Left hindlimb (tissue), 1 donor: ENCODE measurements at places on chromosomes 5 and 9.

- no peak for DNase-seq
Observed at GRCh38 chr9:72534931-72535330, 13.5 kb downstream of the TMC1 start.

GRCh38 chr5:1788200-1788599 is 11.4 kb downstream of the MRPL36 start:
- DNase-seq: no peak

GRCh38 chr5:124238350-124238749 is 508.1 kb downstream of the ZNF608 start:
- no peak for DNase-seq

GRCh38 chr9:72349240-72349639 is 15.8 kb downstream of the ZFAND5 start:
- DNase-seq: no peak

DNA sequence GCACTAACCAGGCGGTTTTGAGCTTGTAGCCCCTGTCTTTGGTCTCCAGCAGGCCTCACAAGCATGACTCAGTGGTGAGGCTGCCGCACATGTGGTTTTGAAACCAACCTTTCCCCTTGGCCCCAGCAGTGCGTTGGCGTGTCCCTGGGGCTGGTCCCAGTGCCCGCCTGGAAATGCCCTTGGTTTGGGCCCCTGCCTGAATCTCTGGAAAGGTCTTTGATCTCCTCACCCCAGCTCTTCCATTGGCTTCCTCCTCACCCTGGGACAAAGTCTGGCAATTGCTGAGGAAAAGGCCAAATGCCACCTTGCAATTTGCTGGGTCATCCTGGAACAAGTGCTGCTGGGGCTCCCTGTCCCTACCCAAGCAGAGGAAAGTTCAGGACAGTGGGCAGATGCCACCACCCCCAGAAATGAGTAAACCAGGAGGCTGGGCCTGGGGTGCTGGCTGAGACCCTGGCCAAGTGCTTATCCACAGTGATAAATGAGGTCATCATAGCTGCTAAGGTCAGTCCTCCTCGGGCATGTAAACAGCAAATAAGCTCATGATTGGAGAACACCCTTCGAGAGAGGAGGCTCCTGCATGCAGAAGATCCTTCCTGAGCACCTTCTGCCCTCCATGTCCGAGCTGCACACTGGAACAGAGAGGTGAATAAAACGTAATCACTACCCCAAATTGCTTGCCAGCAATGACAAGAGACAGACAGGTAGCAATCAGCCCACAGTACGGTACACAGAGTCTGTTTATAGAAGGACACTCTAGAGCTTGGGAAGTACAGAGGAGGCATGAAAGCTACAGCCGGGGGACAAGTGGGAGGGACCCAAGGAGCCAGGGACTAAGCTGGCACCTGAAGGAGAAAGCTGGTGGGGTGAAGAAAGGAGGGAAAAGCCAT is 98.9 kb upstream of the CPEB4 start:
- no peak for DNase-seq

DNA sequence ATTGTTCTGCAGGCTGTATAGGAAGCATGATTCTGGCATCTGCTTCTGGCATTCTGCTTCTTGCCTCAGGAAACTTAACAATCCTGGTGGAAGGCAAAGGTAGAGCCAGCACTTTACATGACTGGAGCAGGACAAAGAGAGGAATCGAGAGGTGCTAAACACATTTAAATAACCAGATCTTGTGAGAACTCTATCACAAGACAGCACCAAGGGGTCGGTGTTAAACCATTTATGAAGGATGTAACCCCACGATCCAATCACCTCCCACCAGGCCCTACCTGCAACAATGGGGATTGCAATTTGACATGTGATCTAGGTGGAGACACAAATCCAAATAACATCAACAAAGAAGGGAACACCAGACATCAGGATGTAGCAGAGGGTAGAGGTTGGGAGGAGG is 221.5 kb downstream of the CDH12 start:
- DNase-seq: no peak

DNA sequence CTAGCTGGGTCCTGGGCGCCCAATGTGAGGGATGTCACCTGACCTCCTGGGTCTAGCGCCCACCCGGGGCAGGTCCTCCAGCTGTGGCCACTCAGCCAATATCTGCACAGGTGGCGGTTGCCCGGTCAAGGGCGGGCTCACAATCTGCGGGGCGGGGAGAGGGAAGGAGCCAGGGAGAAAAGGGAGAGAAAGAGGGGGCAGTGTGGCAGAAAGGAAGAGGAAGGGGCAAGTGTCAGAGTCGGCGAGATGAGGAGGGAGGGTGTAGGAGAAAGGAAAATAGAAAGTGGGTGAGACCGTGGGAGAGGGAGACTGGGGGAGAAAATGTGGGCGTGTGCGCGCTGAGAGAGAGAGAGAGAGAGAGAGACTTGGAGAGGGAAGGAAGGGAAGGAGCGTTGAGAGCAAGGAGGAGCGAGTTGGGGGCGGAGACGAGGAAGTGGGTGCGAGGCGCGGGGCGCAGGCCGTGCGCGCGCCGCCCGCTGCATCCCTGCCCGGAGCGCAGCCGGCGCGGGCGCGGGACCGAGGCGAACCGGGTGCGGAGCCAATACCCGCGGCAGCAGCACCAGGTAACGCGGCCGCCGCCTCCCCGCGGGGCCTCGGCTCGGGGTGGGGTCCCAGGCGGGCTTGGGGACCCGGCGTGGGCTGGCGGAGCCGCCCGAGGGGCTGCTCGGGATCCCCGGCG is at the start of gene HRH2:
HRH2 (plus strand) TSS at position 479 of the 679 bp plus-strand sequence. CDS start 25,163 bp downstream, outside the sequence.
- DNase-seq: peak; percentile 58

DNA sequence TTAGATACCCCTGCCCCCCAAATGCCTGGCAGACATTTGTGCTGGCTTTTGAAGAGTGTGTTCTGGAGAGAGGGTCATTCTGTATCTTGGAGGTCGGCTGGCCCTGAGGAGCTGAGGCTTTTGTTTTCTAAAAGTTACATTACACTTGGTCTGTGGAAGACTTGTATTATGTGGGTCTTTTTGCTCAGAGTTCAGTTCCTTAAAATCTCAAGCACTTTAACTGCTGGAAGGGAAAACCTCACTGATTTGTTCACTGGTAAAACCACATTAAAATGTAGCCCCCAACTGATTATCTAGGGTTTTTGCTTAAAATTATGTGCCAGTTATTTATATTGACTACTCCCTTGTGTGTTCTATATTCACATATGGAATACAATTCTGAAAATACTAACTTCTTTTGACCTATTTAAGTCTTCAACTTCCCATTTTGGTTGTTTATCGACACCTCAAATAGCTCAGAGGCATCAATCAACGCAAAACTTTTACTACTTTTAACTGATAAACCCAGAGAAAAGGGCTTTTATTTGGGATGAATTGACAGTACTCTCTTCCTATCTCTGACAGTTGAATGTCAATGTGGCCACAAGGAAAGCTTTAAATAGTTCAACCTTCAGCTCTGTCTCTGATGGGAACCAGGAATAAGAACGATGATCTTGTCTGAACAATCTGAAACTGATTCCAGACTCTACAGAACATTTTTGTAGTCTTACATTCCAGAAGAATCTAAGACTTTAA is 54.0 kb upstream of the MAP3K1 start:
- no peak for DNase-seq

DNA sequence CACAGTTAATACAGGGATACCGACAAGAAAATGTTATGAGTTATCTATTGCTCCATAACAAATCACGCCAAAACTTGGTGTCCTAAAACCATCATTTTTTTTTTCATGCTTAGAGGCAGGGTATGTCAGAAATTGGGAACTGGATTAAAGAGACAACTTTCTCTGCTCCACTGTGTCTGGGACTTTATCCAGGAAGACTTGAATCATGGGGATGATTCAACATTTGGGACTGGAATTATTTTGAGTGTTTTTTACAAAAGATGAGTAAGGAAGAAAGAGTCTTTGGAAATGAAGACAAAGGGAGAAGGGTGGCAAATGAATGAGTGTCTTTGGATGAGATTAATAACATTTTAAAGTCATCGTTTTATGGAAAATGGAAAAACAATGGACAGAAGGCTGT is 1883.7 kb upstream of the C9orf72 start:
- DNase-seq: no peak

GRCh38 chr9:134690946-134691694 is 49.5 kb downstream of the COL5A1 start:
- peak; percentile 37 for DNase-seq

GRCh38 chr9:137437691-137438590 is 3.2 kb downstream of the ENTPD8 start:
- peak; percentile 33 for DNase-seq
